ENCODE measurements at places on chromosomes 5 and 9. TPM values are rescaled to one million over a fixed set of nuclear protein-coding genes. Genes with fewer than 3 reads are reported as not detected.
A peak's percentile ranks its signal among the peaks of the same experiment; 100 is the strongest.

- DNase-seq: no peak
Measured at GRCh38 chr9:91812191-91812590, 137.8 kb downstream of the ROR2 start.

DNA sequence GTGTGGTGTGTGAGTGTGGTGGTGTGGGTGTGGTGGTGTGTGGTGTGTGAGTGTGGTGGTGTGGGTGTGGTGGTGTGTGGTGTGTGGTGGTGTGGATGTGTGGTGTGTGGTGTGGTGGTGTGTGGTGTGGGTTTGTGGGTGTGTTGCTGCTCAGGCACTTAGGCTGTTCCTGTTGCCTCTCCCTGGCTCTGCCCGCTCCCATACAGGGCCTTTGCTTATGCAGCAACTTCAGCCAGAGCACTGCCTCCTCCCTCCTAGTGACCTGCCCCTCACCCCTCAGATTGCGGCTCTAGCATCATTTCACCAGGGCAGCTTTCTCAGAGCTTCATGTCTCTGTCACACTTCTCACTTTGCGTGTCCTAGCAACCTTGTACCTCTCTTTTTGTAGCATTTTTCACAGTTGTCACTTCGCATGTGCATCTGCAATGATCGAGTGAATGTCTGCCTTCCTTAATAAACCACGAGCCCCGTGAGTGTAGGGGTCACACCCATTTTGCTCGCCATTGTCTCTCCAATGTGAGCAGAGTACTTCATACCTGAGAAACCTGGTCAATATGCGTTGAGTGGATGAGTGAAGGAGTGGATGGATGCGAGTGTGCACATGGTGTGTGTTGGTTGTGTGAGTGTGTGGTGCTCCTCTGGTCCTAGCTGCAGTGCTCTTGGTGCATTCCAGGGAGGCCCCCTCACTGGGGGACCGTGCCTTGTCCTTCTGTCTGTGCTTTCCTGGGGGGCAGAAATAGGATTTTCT lies 167.9 kb upstream of the PANK3 start:
- no peak for DNase-seq

DNA sequence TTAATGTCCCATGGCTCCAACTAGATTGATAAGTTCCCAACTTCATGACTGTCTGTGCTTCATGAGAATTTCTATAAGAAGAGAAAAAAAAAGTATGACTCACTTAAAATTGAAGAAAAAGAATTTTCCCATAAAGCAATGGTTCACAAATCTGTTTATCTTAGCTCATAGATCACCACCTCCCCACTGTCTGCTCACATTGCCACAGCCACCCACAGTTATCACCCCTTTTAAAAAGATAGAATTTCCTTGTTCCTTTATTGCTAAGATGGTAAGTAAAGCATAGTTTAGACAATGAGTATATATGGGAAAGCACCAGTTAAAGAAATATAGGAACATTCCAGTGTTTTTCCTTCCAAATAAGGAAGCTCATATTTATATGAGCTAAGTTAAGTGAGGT lies 67.1 kb downstream of the ALDH7A1 start:
- no peak for DNase-seq

GRCh38 chr5:79119486-79119885 lies 7.9 kb downstream of the BHMT start:
- DNase-seq: peak; percentile 77

GRCh38 chr9:86637515-86637914 lies 283.3 kb upstream of the TUT7 start:
- no peak for DNase-seq

- no peak for DNase-seq
Measured at GRCh38 chr9:92961627-92962302, 14.4 kb downstream of the FGD3 start.

GRCh38 chr5:17365811-17366138 lies 132.3 kb upstream of the TAF11L2 start:
- no peak for DNase-seq

DNA sequence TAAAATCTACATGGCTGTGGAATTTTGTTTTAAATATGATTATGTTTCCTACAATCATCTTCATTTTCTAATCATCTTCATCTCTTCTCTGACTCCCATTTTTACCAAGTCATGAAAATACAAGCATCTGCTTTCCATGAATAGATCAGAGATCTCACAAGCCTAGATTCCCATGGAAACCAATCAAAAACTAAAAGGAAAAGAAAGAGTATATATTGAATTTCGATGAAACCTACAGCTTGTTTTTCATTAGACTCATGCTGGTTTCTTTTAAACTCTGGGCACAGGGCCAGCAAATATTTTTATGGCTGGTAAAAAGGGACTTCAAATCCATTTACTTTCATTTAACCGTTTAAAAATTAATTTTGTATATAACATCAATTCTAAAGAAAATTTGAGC lies 51.2 kb downstream of the INVS start:
- DNase-seq: no peak

DNA sequence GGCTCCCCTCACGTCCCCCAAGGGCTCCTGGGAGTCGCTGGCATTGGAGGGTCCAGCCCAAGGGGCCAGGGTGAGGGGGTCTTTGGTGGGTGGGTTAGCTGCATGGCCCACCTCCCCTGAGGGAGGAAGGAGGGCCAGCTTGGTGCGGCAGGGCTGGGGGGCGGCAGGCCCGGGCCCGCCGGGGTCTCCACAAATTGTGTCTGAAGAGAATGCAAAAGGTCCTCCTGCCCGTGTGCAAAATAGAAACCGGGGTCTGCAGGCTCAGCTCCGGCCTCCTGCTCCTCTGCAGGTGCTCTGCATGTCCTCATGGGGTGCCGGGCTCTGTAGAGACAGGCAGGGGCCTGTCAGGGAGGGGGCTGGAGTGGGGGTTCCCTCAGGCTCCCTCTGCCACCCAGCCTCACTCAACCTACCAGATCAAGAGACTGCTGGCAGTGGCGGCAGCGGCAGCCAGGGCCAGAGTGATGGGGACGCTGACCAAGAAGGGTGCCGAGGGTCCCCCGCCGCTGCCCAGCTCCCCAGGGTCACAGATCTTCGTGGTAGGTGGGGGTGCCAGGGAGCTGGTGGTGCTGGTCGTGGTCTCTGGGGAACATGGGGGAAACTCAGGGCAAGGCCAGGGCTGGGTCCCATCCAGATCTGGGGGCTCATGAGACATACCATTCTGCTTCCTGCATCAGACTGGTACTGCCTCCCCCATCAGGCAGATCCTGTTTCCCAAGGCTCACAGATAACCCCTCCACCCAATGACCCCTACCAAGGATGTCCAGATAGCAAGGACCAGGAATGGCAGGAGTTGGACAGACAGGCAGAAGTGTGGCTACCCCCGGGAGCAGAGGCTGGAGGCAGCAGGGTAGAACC lies 29.2 kb upstream of the ENHO start:
- no peak for DNase-seq

- no peak for DNase-seq
Measured at GRCh38 chr5:118679264-118679940, 308.9 kb downstream of the DTWD2 start.

DNA sequence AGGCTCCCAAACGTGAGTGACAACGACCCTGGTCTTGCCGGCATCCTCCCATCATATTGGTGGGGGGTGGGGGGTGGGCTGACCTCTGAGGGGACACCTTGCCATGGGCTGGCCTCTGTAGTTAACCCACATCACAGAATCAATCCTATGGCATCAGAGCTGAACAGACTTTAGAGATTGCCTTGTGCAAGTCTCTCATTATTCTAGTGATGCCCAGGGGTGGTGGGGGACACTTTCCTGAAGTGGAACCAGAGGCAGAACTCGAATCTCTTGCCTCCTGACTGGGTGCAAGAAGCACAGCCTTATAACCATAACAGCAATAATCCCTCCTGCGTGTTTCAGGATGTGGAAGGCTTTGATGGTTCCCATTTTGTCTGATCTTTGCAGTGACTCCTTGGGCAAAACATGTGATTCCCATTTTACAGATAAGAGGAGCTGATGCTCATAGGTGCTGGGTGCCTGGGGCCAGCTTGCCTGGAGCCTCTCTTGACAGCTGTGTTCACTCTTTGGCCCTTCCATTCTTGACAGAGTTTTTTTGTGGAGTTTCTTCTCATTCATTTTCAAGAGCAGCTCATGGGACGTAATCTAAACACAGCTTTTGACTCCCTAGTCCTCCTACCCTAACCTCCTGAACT lies 18.6 kb upstream of the PITX1 start:
- DNase-seq: no peak

GRCh38 chr9:124231095-124231737 lies 26.5 kb upstream of the NEK6 start:
- DNase-seq: no peak

The ADGRD2 gene
- total RNA-seq: not detected

The ENTPD2 gene
- not detected for total RNA-seq

The PCDHGA3 gene
- total RNA-seq: 0.52 TPM

The GMCL2 gene
- not detected for total RNA-seq

The SUSD3 gene
- 1.4 TPM for total RNA-seq

The UBE2D2 gene
- total RNA-seq: 159 TPM

Measured in epithelial cell of proximal tubule (primary cell).